ENCODE measurements at places on chromosomes 16 and 17. TPM values are rescaled to one million over a fixed set of nuclear protein-coding genes. Genes with fewer than 3 reads are reported as not detected.

DNA sequence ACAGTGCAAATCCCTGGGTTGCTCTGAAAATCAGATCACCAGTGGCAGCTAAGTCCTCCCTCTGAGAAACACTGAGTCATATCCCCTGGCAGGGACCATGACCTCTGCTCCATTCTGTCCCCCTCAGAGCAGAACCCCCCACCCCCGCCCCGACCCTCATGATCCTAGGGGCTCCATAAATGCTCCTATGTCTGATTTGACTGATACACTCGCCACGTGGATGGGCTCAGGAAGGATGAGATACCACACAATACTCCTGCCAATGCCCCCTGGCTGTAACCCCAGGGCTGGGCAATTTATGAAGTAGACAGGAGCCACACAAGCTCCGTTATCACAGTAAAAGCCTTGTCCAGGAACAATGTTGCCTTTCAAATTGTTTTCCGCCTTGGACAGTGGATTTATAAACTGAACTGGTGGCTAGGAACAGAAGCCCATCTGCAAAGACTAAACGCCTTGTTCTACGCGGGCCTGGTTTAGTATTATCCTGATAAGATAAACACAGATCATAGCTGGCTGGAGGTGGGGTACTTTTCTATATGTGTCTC, 394.8 kb downstream of the SLC39A11 start:
- H3K36me3 ChIP-seq: peaks cover 5% of the 10 kb centered on the region
- no peak overlapping the region for H3K27ac ChIP-seq
- no peak overlapping the region for H3K4me3 ChIP-seq
- no peak for DNase-seq

DNA sequence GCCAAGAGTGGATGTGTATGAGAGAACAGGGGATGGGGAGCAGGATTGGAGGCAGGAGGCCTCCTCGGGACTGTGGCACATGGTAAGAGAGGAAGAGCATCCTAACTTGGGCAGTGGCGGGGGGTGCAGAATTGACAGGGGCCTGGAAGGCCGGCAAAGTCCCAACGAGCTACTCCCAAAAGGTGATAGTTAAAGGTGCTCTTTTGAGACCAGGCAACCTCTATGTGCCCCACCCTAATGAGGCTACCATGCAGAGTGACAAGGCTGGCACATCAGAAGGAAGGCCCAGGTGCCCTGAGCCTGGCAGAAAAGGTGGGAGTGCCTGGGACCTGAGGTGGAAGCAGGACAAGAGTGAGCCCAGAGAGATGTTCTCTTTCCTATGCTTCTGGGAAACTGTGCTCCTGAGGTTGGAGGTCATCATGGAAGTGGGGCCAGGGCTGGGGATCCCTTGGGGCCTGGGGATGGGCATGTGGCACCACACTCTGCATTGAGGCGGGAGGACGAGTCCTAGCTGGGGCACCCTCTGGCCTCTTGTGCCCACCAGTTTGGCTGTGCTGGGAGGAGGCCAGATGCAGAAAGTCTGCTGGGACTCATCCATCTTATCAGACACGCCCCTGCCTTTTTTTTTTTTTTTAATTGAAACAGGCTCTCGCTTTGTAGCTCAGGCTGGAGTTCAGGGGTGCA, 5.9 kb downstream of the RAB11FIP4 start:
- H3K4me1 ChIP-seq: no peaks in the 10 kb centered on the region
- H3K36me3 ChIP-seq: no peaks in the 10 kb centered on the region
- peaks cover 30% of the 10 kb centered on the region for H3K27me3 ChIP-seq
- no peak overlapping the region for H3K27ac ChIP-seq
- DNase-seq: no peak

DNA sequence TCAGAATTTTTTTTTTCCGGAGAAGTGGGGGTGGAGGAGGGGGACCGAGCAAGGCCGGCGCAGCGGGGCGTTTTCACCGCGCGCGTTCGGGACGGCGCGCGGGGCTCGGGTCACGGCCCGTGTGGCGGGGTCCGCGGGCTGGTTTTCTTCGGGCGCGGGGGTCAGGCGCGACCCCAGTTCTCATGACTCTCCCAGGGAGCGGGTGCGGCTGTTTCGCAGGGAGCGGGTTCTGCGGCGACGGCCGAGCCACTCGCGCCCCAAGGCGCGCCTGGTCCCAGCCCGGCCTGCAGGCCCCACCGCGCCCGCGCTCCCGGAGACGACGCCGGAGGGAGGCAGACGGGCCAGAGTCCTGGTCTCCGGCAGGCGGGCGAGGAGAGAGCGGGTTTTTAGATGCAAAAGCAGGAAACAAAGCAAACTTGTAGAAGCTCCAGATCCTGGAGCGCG, 1.0 kb downstream of the BAHCC1 start:
- H3K36me3 ChIP-seq: peaks cover 4% of the 10 kb centered on the region
- peaks cover 13% of the 10 kb centered on the region for H3K4me1 ChIP-seq
- H3K4me3 ChIP-seq: no peak overlapping the region
- no peak for DNase-seq

DNA sequence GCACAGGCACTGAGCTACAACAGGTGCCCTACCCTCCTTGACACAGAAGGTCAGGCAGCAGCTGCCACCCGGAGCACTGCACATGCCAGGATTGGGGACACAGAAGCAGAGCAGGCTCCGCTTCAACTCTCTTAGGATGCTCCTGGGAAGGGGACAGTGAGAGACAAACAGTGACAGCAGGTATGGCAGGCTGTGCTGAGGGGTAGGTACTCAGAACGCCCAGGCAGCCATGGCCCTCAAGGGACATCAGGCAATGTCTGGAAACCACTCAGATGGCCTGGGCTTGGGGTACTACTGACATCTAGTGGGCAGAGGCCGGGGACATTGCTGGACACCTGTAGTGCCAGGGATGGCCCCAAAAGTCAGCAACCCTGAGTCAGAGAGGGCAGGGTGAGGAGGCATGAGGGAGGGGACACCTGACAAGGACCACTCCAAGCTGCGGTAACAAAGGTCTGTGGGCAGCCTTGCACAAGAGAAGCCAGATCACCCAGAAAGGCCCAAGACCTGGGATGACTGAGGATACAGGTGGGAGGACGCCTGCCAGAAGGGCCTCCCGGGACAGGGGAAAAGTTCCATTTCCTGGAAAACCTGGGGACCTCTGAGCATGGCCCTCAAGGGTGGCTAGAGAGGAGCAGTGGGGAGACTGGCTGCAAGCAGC, 21.2 kb downstream of the PEMT start:
- no peaks in the 10 kb centered on the region for H3K27me3 ChIP-seq
- no peak for DNase-seq
- H3K36me3 ChIP-seq: no peaks in the 10 kb centered on the region

DNA sequence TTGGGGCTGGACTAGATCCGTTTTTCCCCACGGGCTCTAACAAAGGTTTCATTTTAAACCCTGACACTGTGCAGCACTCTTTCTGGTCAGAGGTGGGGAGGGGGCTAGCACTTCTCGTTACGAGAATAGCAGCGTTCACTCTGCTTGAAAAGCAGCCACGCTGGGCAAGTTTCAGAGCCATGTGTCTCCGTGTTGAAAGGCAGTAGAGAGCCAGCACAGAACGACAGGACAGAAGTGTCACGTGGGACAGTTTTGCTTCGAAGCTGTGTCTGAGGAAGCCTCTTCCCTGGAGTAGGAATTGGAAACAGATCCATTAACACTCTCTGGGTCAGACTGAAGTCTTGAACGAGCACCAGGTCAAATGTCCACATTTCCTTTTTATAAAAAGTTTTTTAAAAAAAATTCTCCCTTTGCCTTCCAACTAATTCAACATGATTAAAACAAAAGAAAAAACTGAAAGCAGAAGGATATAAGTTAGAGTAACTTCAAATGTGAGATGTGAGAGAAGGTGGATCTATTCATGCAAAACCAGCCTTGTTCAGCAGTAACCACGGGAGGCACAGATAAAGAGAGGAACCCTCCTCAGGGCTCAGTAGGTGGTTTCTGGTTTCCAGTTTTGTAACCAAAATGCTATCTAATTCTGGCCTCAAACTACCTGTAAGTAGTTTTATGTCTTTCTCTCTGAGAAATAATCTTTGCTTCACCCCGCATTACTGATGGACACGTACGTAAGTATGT, 65.0 kb downstream of the SMG6 start:
- no peak overlapping the region for H3K4me3 ChIP-seq
- H3K27ac ChIP-seq: peak overlapping the region; percentile 73
- H3K4me1 ChIP-seq: peaks cover 58% of the 10 kb centered on the region
- peaks cover 65% of the 10 kb centered on the region for H3K36me3 ChIP-seq

DNA sequence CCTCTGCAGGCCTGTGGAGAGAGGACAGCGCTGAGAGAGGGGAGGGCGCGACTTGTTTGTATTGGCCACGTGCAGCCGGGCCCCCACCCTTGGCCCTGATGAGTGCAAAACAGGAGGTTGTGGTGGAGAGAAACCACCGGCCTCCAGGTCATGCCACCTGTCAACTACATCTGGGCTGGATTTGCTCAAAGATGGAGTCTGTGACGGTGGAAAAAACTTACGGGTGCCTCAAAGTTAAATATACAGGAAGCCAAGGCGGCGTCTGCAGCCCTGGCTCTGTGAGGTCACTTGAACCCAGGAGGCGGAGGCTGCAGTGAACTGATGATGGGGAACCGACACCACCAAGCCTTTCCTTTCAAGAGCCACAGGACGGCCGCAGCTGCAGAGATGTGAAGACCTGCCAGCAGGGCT, 15.7 kb downstream of the C16orf74 start:
- H3K27ac ChIP-seq: no peak overlapping the region
- DNase-seq: peak; percentile 18
- peaks cover 5% of the 10 kb centered on the region for H3K4me1 ChIP-seq
- peaks cover 2% of the 10 kb centered on the region for H3K27me3 ChIP-seq

- H3K36me3 ChIP-seq: no peaks in the 10 kb centered on the region
- no peak overlapping the region for H3K4me3 ChIP-seq
- no peak overlapping the region for H3K27ac ChIP-seq
- H3K4me1 ChIP-seq: no peaks in the 10 kb centered on the region
- H3K27me3 ChIP-seq: no peaks in the 10 kb centered on the region
These were observed 55.9 kb downstream of the ZDHHC7 start for GRCh38 chr16:84955427-84955826.

DNA sequence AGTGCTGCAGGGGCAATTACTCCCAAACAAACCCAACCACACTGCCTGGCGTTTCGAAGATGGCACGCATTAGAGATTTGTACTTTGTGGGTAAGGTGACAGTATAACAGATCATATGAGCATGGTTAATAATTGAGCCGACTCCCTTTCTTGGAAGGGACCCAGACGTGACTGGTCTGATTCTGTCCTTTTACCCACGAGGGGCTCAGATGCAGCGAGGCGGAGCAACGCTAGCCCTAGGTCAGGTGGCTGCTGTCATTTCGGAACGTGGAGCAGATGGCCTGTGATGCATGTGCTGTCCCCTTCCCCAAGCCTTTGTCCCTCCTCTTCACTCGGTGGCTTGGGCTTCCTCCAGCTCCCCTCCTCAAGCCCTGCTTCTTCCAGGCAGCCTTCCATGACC, 84.2 kb downstream of the SNX29 start:
- no peak overlapping the region for H3K27ac ChIP-seq
- H3K4me3 ChIP-seq: no peak overlapping the region
- H3K4me1 ChIP-seq: peaks cover 7% of the 10 kb centered on the region
- no peaks in the 10 kb centered on the region for H3K36me3 ChIP-seq
- no peaks in the 10 kb centered on the region for H3K27me3 ChIP-seq

DNA sequence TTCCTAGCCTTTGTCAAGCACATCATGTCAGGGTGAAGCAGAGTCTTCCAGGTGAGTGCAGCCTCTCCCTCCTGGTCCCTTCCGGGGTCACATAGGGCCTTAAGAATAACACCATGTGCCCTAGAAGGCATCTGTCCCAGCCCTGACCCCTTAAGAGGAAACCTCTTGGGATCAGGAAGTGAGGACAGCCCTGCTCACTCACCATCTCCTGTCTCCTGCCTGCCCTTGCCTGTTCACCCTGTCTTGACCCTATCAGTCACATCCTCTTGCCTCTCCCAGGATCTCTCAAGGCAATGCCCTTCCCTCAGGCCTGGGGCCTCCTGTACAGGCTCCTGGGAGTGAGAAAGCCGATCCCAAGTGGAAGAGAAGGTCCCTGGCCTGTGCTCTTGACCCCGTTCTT, 13.9 kb downstream of the MYL4 start:
- H3K4me3 ChIP-seq: no peak overlapping the region
- H3K4me1 ChIP-seq: peaks cover 30% of the 10 kb centered on the region
- H3K36me3 ChIP-seq: peaks cover 3% of the 10 kb centered on the region
- DNase-seq: no peak
- H3K27me3 ChIP-seq: peaks cover 4% of the 10 kb centered on the region

DNA sequence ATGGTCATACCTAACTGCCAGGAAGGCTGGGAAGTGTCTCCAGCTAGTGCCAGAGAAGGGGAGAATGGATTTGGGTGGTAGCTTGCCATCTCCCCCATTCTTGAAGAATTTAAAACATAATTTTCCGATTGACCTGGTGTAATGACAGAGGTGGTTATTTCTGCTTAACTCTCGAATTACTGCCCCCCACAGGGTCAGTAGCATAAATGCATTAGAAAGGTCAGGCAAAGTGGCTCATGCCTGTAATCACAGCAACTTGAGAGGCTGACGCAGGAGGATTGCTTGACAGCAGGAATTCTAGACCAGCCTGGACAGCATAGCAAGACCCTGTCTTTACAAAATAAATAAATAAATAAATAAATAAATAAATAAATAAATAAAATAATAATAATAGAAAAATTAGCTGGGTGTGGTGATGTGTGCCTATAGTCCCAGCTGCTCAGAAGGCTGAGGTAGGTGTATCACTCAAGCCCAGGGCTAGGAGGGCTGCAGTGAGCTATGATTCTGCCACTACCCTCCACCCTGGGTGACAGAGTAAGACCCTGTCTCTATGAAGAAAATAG, 27.5 kb downstream of the TMC7 start:
- no peaks in the 10 kb centered on the region for H3K36me3 ChIP-seq
- H3K27ac ChIP-seq: no peak overlapping the region
- no peaks in the 10 kb centered on the region for H3K4me1 ChIP-seq
- no peak overlapping the region for H3K4me3 ChIP-seq

GRCh38 chr17:78826421-78826820, 14.2 kb downstream of the USP36 start:
- no peak overlapping the region for H3K4me3 ChIP-seq
- no peak for DNase-seq
- H3K27me3 ChIP-seq: no peaks in the 10 kb centered on the region
- H3K4me1 ChIP-seq: peaks cover 26% of the 10 kb centered on the region
- no peak overlapping the region for H3K27ac ChIP-seq

- H3K27ac ChIP-seq: peak overlapping the region; percentile 74
- H3K27me3 ChIP-seq: no peaks in the 10 kb centered on the region
- H3K36me3 ChIP-seq: peaks cover 42% of the 10 kb centered on the region
- no peak overlapping the region for H3K4me3 ChIP-seq
- no peak for DNase-seq
- peaks cover 28% of the 10 kb centered on the region for H3K4me1 ChIP-seq
These were observed 3.5 kb upstream of the ITGAE start for GRCh38 chr17:3804503-3804931.

DUXB gene
- total RNA-seq: not detected

PRAC1 gene
- not detected for total RNA-seq

PPP1R1B gene
- not detected for total RNA-seq

FOXL1 gene
- 0.23 TPM for total RNA-seq

ABCA8 gene
- not detected for total RNA-seq

KRTAP4-5 gene
- not detected for total RNA-seq

ICAM2 gene
- total RNA-seq: 85.6 TPM

SPIRE2 gene
- 1.9 TPM for total RNA-seq

CES4A gene
- total RNA-seq: 29.8 TPM

ZFP3 gene
- total RNA-seq: 1.9 TPM
